ENCODE measurements at places on chromosomes 5 and 9.

DNA sequence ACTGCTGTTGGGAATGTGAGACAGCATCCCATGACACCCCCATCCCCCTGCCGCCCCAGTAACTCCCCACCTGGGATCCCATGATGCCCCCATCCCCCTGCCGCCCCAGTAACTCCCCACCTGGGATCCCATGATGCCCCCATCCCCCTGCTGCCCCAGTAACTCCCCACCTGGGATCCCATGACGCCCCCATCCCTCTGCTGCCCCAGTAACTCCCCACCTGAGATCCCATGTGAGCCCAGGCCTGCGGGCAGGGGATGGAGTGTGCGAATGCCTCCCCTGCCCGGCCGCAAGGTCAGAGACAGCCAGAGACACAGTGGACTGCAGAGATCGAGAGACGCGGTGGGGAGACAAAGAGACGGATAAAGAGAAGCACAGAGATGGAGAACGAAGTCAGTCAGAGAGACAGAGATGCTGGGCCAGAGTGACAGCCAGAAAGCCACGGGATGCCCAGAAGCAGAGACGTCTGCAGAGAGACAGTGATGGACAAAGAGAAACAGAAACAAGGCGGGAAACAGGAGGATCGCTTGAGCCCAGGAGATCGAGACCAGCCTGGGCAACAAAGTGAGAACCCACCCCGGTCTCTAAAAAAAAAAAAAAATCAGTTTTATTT lies 992 bp downstream of the SH2D3C start:
- DNase-seq = no peak

DNA sequence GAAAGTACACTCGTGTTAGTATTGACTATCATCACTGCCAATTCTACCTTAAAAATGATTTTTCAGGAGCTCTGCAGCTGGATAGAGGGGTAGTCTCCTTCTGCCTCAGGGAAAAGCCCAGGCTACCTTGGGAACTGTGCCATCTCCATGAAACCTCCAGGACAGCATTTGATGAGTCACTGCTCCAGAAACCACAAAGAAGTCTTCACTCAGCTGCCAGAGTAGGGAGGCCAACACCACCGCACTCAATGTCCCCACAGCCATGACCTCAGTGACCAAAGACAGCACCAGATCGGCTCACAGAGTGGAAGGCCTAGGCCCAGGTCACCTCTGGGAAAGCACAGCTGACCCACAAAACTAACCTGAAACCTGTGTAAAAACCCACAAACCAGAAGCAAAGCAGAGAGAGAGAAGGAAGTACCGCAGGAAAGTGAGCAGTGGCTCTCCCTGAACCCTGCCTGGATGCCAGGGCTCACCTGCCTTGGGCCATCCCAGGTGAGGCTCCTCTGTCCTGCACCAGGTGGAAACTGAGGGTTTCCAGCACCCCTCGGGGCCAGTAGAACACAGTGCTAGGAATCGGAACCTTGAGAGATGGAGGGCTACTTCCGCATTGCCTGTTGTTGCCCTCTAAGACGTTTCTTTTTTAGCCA lies 30.0 kb downstream of the S1PR3 start:
- DNase-seq = no peak

- DNase-seq = peak; percentile 14
Measured at GRCh38 chr5:33300209-33300742, 140.5 kb upstream of the TARS1 start.

- DNase-seq = no peak
Measured at GRCh38 chr9:123406691-123407216, 50.8 kb downstream of the CRB2 start.

DNA sequence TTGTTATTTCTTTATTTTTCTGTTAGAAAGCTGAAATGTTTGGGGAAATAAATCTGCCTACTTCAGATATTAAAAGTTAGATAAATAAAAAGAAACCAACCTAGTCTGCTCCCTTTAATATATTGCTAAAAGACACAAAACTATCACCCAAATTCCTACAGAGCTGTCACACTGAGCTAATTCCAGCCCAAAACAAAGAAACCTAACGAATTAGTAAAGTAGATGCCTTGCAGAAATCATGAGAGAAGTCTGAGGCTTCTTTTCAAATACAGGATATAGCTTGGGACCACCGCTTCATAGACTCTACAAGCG lies 122.2 kb upstream of the LMX1B start:
- no peak for DNase-seq

- no peak for DNase-seq
Measured at GRCh38 chr5:128470663-128471062, 67.4 kb downstream of the FBN2 start.

DNA sequence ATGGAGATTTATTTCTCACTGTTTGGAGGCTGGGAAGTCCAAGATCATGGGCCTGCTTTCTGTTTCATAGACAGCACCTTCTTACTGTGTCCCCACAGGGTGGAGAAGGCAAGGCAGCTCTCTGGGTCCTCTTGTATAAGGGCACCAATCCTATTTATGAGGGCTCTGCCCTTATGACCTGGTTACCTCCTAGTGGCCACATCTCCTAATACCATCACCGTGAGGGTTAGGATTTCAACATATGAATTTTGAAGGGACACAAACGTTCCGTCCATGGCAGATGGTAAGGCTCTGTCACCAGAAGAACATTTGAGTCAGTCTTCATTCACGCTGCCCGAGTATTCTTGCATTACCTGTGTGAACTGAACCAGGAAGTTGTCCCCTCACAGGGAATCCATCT lies 48.4 kb downstream of the ANKRD33B start:
- DNase-seq = no peak

GRCh38 chr9:90000925-90001324 lies 396.1 kb downstream of the GADD45G start:
- no peak for DNase-seq

DNA sequence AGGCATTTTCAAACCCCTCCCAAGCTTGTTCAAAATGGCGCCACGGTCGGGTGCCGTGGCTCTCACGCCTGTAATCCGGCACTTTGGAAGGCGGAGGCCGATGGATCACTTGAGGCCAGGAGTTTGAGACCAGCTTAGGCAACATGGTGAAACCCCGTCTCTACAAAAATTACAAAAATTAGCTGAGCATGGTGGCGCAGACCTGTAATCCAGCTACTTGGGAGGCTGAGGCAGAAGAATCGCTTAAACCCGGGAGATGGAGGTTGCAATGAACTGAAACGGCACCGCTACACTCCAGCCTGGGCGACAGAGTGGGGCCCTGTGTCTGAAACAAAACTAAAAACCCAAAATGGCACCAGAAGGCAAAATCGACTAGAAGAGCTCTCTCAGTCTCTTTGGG lies 142.0 kb downstream of the MTX3 start:
- DNase-seq = no peak

GRCh38 chr9:86641970-86642369 lies 287.8 kb upstream of the TUT7 start:
- no peak for DNase-seq

DNA sequence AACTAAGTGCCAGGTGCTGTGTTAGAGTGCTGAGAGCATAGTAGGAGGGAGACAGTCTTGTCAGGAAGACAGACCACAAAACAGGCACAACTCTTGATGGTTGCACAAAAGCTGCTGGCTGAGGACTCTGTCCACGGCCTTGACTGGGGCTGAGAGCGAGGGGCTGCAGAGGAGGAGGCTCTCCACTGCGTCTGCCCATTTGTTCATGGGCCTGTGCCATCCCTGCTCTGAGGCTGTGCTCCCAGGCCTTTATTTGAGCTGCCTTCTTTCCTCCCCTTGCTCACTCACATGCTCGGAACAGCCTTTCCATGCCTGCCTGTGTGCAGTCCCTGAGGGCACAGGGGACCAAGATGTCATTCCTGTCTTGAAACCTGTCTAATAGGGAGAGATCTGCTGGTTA lies 147.8 kb downstream of the CACNA1B start:
- no peak for DNase-seq

GRCh38 chr9:122453677-122454135 lies 24.0 kb downstream of the OR1J1 start:
- DNase-seq = no peak

DNA sequence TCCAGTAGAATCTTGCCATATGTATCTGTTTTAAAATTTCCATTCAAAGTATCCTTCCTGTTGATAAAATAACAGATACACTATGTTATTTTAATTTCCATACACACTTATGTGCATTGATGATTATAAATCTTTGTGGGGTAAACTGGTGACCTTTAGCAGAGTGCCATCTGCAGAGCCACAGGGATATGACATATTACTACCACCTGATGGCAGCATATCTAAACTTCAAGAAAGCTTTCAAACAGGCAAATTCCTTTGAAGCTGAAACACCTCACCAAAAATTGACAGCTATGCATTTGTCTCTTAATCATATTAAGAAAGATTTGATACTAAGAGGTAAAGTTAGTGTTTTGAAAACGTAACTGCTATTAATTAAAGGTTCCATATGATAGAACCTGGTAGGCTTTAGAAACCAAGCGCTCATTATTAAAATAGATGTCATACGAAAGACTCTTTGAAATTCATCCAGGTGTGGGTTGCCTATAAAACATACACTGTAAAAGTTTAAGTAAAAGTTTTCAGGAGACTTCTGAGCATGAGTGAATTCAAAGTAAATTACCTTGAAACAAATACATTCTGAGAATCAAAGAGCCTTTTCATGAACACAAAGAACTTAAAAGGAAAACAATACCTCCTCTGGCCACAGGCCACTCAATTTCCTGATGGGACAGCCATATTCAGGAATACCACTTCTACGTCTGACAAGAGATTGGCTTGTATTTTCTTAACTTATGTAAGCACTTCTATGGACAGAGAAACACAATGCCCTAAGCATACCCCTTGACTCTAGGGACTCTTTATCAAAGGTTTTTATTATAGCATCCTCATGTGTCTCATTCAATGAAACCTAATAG lies 93.3 kb downstream of the KIAA0825 start:
- DNase-seq = peak; percentile 3

- DNase-seq = no peak
Measured at GRCh38 chr5:147557876-147558745, 48.2 kb upstream of the DPYSL3 start.

- peak; percentile 11 for DNase-seq
Measured at GRCh38 chr9:99472240-99472915, 250.3 kb downstream of the SEC61B start.

- no peak for DNase-seq
Measured at GRCh38 chr9:83062651-83063527, at the start of gene RASEF. RASEF (minus strand) TSS chr9:83063142; CDS start chr9:83062867, 275 bp downstream.

DNA sequence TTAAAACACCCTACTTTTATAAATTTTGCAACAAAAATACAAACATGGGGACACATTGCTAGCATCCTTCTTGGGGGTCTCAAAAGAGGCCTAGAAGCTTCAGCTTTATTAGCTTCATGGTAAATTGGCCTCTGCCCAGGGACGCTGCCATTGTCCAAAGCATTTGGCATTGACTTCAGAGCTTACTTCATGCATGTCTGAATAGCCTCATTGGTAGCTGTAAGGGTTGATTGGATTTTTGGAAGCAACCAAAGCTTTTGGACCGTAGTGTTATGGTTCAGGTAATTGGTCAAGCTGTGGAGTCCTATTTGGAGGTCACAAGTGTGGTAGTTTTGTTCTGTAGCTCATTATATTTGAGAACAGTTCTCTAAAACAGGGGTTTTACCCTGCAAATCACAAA lies 411.7 kb upstream of the SLC24A2 start:
- no peak for DNase-seq

GRCh38 chr9:76600007-76600615 lies 141.1 kb downstream of the GCNT1 start:
- DNase-seq = no peak

GRCh38 chr5:67287510-67288268 lies 91.1 kb upstream of the CD180 start:
- no peak for DNase-seq

- no peak for DNase-seq
Measured at GRCh38 chr9:72150127-72150526, 887 bp downstream of the GDA start.

GRCh38 chr9:116945817-116946216 lies 258.7 kb downstream of the TRIM32 start:
- DNase-seq = no peak

GRCh38 chr9:123536455-123536868 lies 180.5 kb downstream of the CRB2 start:
- DNase-seq = no peak

DNA sequence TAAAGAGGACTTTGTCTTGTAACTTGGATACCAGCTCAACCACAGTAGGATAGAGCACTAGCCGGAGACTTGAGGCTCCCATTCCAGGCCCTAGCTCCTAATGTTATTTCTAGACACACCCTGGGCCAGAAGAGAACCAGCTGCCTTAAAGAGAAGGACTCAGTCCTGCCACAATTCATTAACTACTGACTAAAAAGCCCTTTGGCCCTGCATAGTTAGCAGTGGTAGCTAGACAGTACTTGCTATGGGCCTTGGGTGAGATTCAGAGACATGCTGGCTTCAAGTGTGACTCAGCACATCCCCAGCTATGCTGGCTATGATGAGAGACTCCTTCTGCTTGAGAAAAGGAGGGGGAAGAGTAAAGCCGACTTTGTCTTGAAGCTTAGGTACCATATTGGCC lies 47.3 kb downstream of the TMEM167A start:
- DNase-seq = no peak

DNA sequence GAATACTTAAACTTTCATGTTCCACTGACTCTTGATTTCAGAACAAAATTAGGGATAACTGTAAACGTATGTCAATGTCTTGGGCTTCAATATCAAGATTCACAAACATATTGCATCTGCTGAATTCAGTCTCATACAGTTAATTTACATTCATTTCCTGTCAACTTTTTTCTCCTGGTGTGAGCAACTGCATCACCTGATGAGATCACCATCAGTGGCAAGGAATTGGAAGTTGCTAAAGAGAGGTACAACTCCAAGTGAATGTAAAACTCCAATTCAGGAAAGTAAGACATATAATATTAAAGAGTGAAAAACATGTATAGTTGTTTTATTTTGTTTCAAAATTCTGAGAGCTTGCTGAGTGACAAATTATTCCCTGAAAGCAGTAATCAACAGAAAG lies 1336.2 kb upstream of the C9orf72 start:
- DNase-seq = no peak

DNA sequence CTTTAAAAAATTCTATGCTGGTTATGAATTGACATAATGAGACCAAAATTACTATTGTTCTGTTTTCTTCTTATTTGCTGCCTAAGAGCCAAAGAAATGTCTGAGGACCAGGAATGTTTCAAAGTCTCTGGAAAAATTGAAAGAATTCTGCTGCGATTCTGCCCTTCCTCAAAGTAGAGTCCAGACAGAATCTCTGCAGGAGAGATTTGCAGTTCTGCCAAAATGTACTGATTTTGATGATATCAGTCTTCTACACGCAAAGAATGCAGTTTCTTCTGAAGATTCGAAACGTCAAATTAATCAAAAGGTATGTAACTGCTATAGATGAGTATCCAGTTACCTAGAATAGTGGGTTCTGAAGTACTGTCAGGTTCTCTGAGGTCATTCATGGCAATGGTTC lies 10.3 kb upstream of the DHFR start:
- no peak for DNase-seq

Measured in activated CD4-positive, alpha-beta T cell treated with anti-CD3 and anti-CD28 coated beads for 48 hours (primary cell).